A549 (cell line): ENCODE measurements at places on chromosomes 2 and 18.

GRCh38 chr2:842151-842803 is 108.4 kb upstream of the SNTG2 start:
- DNase-seq = no peak

GRCh38 chr18:54736981-54737380 is 91.3 kb upstream of the RAB27B start:
- no peak for DNase-seq

DNA sequence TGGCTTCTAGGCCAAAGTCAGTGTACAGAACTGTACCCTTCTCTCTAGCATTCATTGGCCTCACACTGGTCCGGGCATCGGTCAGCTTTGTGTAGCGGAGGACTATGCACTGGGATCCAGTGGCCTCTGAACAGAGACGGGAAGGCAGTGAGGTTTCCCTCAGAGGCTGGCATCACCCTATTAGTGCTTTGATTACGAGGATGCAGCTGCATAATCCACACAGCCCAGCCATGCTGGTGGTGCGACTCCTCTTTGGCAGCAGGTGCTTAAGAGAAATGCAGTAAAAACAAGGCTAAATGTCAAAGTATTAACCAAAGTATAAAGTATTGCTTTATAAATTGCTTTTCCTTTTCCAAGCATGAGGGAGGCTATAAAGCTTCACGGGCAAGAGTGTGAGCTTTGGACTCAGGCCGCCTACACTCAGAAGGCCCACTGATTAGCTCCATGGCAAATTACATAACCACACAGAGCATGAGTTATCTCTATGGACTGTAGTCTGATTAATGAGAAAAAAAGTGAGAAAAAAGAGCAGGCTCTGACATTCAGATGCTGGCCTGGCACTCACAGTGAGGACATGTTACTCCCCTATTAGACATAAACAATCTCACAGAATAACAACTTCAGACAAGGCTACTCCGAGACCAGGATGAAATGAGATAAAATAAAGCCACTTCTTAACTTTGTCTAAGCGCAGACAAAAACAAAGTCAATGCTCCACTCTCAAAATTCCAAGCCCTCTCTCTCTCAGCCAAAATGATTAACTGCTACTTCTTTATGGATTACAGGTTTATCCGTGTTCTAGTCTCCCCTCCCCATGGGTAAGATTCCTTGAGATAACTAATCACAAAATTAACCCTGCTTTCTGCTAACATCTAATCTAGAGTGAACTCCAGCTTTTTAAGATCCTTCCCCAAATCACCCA is 6.4 kb upstream of the CRYGC start:
- DNase-seq = no peak

DNA sequence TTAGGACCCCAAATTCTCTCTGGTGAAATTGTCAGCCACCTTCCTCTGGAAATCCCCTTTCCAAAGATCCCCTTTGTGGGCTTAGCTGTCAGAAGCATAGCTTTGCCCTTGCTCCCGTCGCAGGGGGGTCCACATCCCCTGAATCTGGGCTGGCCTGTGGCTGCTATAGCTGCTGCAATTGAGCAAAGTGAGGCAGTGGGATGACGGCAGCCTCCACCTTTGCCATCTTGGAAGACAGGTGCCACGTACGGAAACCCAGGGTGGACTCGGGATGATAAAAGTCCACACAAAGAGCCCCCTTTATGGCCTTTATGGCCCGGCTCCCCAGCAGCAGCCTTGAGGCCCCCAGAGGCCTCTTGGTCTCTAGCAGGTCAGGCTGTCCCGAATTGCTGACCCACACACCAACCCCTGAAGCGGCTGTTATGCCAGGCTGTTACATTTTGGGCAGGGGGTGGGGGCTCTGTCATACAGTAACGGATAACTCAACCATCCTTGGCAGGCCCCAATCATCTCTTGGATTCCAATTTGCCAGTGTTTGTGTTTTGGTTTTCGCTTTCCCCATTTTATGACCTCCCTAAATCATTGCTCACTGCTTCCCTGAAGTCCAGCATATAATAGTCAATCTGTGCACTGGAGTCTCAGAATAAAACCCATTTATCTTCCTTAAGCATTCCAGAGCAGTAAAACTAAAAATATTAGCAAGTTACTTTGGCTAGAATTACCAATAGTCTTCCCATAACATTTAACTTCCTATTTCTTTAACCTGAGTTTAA is 33.2 kb upstream of the ID2 start:
- DNase-seq = no peak

DNA sequence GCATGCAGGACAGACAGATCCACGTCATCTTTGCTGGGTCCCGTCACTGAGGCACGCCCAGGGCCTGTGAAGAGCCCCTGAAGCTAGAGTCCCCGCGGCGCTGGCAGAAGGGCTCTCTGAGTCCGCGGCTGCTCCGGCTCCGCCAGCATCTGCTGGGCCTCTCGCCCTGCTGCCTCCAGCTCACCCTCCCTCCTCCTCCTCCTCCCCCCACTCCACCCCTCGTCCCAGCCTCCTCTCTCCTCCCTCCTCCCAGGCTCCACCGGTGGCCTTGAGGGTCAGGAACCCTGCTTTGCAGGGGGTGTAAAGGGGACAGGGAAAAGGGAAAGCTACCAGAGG is at the start of gene TNS1:
Gene TNS1, minus strand, starts transcription at position 151 of the 336 bp plus-strand sequence. Its CDS starts 123 bp downstream, at position 28.
- DNase-seq = no peak
